Left ventricle myocardium inferior (tissue), 1 donor: ENCODE measurements at places on chromosomes 5 and 9. TPM values are rescaled to one million over a fixed set of nuclear protein-coding genes. Genes with fewer than 3 reads are reported as not detected.

DNA sequence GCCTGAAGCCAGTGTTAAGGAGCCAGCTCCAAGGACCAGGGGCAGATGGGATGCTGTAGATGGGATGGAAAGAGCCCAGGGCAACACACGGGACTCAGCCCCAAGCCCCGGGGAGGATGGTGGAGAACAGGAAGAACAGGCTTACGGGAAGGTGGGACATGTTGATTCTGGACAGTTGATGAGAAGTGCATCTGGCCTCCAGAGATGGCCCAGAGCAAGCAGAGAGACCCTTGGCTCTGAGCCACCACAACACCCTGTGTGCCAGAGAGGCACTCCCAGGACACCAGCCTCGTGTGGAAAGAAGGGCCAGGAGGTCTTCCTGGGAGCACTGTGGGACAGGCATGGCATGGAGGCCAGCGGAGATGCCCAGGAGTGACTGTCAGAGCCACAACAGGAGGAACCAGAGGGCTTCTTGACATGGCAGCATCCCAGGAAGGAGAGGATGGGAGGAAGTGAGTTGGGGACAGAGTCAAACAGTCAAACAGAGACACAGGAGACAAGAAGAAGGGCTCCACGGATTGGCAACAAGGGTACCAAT lies 156.3 kb upstream of the MVB12B start:
- DNase-seq = no peak
- H3K27me3 ChIP-seq = peaks cover 42% of the 10 kb centered on the region
- H3K36me3 ChIP-seq = no peaks in the 10 kb centered on the region
- H3K27ac ChIP-seq = no peak overlapping the region
- no peak overlapping the region for H3K4me3 ChIP-seq

- DNase-seq = no peak
- H3K36me3 ChIP-seq = no peaks in the 10 kb centered on the region
- H3K27me3 ChIP-seq = no peaks in the 10 kb centered on the region
- H3K4me1 ChIP-seq = no peaks in the 10 kb centered on the region
Observed at GRCh38 chr5:39558541-39558940, 133.8 kb upstream of the DAB2 start.

Gene SUSD3
- total RNA-seq = 0.60 TPM

DNA sequence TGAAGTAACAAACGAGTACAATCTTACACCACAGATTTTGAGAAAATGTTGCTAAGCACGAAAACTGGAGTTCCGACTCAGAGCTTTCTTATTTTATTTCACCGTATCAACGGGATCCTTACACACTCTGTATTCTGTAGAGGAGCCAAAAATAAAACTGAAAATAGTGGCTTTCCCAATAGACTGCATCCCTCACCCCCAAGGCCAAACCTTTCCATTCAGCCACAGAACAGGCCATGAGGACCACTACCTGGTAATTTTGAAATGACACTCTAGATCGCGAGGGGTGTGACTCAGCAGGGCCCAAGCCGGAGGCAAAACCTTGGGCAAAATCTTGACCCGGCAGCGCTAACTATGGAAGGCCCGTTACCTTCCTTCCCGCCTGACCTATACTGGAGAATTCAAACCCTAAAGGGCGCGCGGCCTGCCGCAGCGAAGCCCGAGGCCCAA lies 432 bp downstream of the HSPA9 start:
- DNase-seq = no peak
- H3K4me1 ChIP-seq = peaks cover 49% of the 10 kb centered on the region
- H3K36me3 ChIP-seq = peaks cover 43% of the 10 kb centered on the region
- H3K27me3 ChIP-seq = no peaks in the 10 kb centered on the region
- peak overlapping the region; percentile 85 for H3K4me3 ChIP-seq

DNA sequence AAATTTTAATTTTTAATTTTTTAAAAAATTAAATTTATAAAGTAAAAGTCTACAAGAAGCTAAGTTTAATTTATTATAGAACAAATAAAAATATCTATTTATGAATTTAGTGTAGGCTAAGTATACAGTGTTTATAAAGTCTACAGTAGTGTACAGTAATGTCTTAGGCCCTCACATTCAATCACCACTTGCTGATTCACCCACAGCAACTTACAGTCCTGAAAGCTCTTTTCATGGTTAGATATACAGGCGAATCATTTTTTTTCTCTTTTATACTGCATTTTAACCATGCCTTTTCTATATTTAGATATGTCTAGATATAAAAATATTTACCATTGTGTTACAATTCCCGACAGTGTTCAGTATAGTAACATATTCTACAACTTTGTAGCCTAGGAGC lies 55.9 kb downstream of the PCSK1 start:
- H3K27me3 ChIP-seq = no peaks in the 10 kb centered on the region
- H3K27ac ChIP-seq = no peak overlapping the region
- H3K4me3 ChIP-seq = no peak overlapping the region
- H3K4me1 ChIP-seq = peaks cover 5% of the 10 kb centered on the region
- no peak for DNase-seq
- H3K36me3 ChIP-seq = no peaks in the 10 kb centered on the region

GRCh38 chr5:74638970-74639806 lies 1.3 kb downstream of the ENC1 start:
- H3K27me3 ChIP-seq = peaks cover 4% of the 10 kb centered on the region
- peaks cover 10% of the 10 kb centered on the region for H3K36me3 ChIP-seq
- H3K4me3 ChIP-seq = peak overlapping the region; percentile 89
- peak overlapping the region; percentile 94 for H3K27ac ChIP-seq
- no peak for DNase-seq
- H3K4me1 ChIP-seq = peaks cover 95% of the 10 kb centered on the region
